ENCODE measurements at places on chromosomes 1 and 21. TPM values are rescaled to one million over a fixed set of nuclear protein-coding genes. Genes with fewer than 3 reads are reported as not detected.

Gene ARHGEF16
- 5.0 TPM for total RNA-seq

Gene VCAM1
- 0.08 TPM for total RNA-seq

Gene IGSF3
- 18.0 TPM for total RNA-seq

Gene CYP4A11
- not detected for total RNA-seq

Gene FCRL6
- not detected for total RNA-seq

Gene PLEKHA6
- 27.2 TPM for total RNA-seq

Gene NGF
- 3.4 TPM for total RNA-seq

Gene VWA5B1
- total RNA-seq, result not detected

Gene MAEL
- not detected for total RNA-seq

Gene BTG3
- total RNA-seq, result 32.7 TPM

Gene KCNK1
- total RNA-seq, result 17.8 TPM

Gene RAD54L
- 11.8 TPM for total RNA-seq

Gene SPATA21
- 0.05 TPM for total RNA-seq

Gene GNB1
- total RNA-seq, result 199 TPM

Gene TSPEAR
- not detected for total RNA-seq

Gene PTGFR
- total RNA-seq, result not detected

Gene PTAFR
- 0.21 TPM for total RNA-seq

Gene SPRR5
- total RNA-seq, result not detected

Gene KCNE2
- total RNA-seq, result not detected

Data from A549 treated with CORT108297 at 1 μM for 4 hours (cell line).